Urothelium cell line (cell line): ENCODE measurements at places on chromosomes 2 and 18.
A peak's percentile ranks its signal among the peaks of the same experiment; 100 is the strongest.

- DNase-seq = no peak
Measured at GRCh38 chr2:61645911-61646310, 107.8 kb upstream of the XPO1 start.

DNA sequence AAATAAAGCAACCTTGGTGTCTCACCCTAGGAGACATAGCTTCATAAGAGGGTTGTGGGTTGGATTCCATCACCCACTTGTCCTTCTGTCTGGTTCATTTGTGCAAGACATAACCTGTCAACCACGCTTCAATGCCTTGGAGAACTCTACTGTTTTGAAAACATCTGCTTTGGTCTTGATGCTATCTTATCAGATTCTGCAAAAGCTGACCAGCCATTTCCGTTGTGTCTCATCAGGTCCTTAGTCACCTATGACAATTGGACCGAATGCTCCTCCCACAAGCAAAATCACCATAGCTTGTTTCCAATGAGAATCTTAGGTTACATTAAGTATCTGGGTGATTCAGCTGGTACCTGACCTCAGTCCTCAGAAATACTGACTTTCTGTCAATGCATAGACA is 35.4 kb downstream of the STAT4 start:
- DNase-seq = no peak

DNA sequence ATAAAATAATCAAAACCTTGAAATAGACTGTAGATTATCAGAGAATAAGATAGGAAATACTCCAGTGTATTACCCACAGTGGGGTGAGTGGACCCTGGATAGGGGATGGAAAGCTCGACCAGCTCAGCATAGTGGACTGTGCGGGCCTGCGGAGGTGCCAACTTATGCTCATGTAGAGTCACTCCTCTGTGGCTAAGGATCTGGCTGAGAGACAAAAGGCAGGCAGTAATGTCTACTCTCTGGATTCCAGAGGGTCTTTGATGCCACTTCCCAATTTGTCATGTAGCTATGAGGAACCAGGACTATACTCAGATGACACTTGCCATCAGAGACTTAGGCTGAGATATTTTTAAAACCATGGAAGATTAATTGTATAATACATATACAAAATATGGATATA is 101.9 kb upstream of the MCFD2 start:
- DNase-seq = no peak

DNA sequence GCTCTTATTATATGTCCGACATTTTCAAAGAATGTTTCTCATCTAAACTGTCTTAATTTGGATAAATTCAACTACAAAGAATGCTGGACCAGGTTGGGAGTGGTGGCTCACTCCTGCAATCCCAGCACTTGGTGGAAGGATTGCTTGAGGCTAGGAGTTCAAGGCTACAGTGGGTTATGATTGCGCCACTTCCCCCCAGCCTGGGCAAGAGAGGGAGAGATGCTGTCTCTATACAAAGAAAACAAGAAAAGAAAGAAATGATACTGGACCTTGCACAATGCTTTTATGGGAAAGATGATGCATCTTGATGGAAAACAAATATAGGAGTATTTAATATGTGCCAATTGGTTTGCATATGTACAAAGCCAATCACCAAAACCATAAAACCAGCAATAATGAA is 296.7 kb downstream of the LPIN1 start:
- no peak for DNase-seq

GRCh38 chr2:100643906-100644501 is 81.2 kb downstream of the PDCL3 start:
- DNase-seq = no peak

DNA sequence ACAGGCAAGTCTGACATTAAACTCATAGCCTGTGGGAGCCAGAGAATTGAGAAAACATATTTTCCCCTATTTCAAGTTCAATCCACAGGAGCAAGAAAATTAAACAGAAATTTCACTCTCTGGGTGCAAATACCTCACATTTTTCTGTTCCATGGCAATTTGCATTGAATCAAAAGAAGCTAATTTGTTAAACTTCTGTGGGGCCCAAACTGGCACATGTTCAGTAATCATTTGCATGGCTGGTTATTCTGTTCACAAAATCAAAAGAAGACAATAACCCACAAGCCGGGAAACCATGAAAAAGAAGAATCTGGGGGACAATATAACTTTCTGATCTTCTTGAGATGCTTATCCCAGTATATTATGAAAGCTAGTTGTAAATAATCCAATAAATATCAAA is 363.1 kb downstream of the LRP1B start:
- no peak for DNase-seq

DNA sequence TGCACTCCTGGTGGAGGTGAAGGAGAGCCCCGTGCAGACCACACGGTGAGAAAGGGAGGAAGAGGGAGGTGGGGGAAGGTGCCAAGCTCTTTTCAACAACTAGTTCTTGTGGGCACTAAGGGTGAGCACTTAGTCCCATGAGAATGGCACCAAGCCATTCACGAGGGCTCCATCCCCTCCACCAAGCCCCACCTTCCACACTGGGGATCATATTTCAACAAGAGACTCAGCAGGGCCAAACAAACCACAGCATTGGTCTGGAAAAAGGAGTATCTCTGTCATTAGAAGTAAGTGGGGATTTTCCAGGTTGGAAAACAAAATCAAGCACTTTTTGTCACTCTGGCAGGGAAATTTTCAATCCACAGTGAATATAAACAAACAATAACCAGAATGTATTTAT is 38.4 kb downstream of the ZAP70 start:
- no peak for DNase-seq

- no peak for DNase-seq
Measured at GRCh38 chr2:233386382-233387041, 32.2 kb downstream of the DGKD start.

GRCh38 chr18:69659142-69659651 is 258.5 kb downstream of the DOK6 start:
- no peak for DNase-seq

GRCh38 chr18:34976899-34977837 is 64.0 kb upstream of the MAPRE2 start:
- peak; percentile 43 for DNase-seq

GRCh38 chr2:145423809-145424208 is 903.9 kb upstream of the ZEB2 start:
- no peak for DNase-seq

DNA sequence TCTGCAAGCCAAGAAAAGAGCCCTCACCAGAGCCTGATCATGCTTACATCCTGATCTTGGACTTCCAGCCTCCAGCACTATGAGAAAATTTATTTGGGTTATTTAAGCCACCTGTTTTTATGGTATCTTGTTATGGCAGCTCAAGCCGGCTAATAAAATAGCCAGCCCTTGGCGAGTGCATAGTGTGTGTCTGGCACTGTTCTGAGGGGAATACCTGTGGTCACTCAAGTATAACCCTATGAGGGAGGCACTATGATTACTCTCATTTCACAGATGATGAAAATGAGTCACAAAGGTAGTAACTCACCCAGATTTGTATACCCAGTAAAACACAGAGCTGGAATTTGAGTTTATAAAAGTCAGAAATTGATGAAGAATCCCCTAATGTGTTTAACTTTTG is 556.9 kb upstream of the SETBP1 start:
- DNase-seq = peak; percentile 8

- no peak for DNase-seq
Measured at GRCh38 chr2:20852139-20852538, 29.2 kb upstream of the LDAH start.

DNA sequence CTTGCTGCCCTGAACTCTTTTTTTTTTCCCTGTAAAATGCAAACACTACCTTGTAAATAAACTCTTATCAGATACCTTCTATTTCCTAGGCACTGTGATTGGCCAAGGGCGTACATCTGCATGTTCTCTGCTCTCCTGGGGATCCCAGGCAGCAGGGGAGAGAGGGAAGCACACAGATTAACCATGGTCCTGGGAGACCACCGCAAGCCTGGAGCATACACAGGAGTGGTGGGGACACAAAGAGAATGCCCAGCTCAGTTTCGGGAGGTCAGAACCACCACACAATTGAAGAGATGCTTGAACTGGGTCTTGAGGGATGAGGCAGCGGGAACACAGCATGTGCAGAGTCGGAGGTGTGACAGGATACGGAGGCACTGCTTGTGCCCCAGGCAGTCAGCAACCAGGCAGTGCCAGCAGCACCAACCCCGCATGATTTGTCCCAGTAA is 2.1 kb downstream of the GREB1 start:
- DNase-seq = no peak

GRCh38 chr2:70104231-70105111 is 17.2 kb downstream of the PCBP1 start:
- peak; percentile 53 for DNase-seq

DNA sequence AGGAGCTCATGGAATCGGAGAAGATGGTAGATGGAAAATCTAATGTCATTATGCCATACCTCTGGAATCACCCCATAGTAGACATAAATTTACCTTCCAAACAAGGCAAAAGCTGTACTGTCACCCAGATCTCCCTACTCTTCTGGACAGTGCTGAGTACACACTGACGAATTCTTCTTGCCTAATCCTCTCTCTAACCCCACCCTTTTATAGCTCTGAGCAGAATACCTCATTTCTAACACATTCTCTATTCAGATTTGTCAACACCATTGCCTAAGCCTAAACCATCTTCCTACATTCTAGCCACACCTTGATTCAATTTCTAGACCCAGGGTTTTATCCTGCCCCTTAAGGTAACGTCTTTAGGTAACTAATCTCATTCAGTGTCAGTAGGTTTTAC is 321.0 kb upstream of the NRP2 start:
- DNase-seq = no peak

DNA sequence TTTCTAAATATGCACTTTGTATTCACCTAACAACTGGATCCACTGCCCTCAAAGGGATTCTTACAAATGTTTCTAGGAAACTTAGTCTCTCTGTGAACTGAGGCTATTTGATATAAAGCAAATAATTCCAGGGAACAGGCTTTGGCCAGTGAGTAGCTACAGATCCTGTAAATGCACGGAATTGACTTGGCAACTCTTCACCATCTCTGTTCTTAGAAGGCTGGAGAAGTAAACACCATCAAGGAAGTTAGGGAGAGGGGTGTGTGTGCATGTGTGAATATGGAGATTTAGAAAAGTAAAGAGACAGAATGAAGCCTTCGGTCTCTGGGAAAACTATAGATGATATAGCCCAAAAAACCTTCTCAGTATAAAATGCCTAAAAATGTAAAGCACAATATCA is 10.7 kb downstream of the CIDEA start:
- no peak for DNase-seq

GRCh38 chr2:26088038-26088643 is 54.3 kb downstream of the RAB10 start:
- DNase-seq = peak; percentile 40

DNA sequence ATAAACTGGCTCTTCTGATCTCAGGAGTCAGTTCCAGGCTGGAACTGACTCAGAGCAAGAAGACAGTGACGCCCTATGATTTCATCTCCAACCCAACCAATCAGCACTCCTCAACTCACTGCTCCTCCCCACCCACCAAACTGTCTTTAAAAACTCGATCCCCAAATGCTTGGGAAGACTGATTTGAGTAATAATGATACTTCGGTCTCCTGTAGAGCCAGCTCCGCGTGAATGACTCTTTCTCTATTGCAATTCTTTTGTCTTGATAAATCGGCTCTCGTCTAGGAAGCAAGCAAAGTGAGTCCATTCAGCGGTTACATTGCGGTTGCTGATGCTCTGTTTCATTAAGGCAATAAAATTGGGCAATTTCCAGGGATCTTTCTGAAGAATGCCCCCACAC is 1025.3 kb upstream of the CNTNAP5 start:
- DNase-seq = no peak

GRCh38 chr2:163774862-163775261 is 39.1 kb upstream of the FIGN start:
- DNase-seq = peak; percentile 51

DNA sequence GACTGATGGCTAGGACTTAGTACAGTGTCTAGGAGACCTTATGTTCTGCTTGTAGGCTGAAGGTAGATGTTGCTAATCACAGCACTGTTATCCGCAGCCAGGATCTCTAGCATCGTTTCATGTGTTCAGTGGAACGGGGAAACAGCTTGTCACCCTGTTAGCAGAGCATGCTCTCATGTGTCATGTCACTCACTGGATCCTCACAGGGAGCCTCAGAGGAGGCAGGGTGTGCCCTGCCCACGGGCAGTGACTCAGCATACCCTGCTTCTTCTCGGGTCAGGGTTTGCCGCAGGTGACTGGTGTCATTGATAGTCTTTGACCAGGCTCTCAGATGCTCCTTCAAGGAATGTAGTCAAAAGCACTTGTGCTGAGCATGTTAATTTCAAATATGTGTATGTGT is 44.4 kb downstream of the RPIA start:
- no peak for DNase-seq

DNA sequence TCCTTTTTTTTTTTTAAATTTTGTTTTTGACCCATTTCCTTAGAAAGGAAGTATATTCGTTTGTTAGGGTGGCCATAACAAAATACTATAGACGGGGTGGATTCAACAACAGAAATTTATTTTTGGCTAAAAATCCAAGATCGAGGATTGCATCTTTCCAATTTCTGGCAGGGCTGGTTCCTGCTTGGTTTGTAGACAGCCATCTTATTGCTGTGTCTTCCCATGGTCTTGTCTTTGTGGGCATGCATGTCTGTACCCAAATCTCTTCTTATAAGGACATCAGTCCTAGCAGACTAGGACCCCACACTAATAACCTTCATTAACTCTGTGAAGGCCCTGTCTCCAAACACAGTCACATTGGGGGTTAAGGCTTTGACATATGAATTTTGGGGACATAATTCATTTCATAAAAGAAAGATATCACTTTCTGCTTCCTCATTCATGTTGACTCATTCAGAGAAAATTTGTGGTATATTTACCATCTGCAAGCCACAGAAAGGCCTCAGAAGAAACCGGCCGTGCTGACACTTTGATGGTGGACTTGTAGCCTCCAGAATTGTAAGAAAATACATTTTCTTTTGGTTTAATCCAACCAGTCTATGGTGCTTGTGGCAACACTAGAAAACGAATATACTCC is 262.1 kb downstream of the LPIN1 start:
- DNase-seq = peak; percentile 54

DNA sequence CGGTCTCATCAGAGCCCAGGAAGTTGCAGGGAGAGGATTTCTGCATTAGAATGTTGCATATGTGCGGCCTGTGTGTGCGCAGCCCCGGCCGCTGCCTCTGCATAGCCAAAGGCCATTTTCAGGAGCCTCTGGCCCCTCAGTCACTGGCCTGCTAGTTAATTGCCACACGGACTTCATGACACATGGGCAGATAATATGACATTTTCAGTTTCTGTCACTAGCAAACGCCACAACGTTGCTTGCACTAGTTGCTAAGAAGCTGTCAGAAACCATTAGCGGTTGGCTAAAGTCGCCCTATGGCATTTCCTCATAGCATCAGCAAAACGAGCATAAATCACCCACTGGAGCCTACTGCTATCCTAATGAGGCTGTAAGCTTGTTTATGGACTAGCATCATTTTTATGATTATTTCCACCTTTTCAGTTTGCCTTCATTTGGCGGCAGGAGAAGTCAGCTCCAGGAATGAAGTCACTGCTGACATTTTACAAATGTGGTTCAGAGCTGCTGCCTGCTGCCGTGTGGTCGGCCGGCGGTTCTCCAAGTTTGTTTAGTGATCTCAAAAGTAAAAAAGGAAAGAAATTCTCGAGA is 73.7 kb downstream of the MEIS1 start:
- DNase-seq = no peak
